ENCODE measurements at places on chromosomes 1 and 21. TPM values are rescaled to one million over a fixed set of nuclear protein-coding genes. Genes with fewer than 3 reads are reported as not detected.

DNA sequence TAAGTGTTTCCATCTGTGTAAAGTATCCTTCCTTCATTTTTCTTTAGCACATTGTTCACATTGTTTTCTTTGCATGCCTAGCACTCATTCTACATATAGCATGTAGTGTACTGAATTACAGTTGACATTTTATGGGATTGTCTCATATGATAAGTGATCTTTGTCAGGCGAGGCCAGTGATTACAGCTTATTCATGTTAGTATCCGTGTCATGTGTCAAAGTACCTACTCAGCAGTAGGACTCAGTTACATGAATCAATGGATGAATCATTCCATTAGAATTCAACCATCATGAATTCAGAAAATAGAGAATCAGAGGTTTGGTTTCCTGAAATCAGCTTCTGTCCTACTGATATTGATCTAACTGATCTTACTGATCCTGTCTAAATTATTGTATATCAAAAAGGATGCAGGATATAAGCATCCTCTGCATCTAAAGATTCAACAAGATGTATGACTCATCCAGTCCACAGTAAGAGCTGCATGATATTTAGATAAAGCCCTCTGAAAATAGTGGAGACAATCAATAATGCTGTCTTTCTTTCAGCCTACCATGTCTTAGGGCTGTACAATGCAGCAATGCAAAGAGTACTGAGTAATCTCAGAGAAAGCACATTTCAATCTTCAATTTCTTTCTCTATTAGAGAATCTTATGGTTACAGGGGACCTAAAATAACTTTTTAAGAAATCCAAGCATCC is 20.7 kb upstream of the HRNR start:
- no peak overlapping the region for H3K27ac ChIP-seq
- no peaks in the 10 kb centered on the region for H3K4me1 ChIP-seq
- no peak overlapping the region for H3K4me3 ChIP-seq
- no peaks in the 10 kb centered on the region for H3K36me3 ChIP-seq
- peaks cover 52% of the 10 kb centered on the region for H3K27me3 ChIP-seq

The LRRN2 gene
- 3.2 TPM for total RNA-seq

The RIPPLY3 gene
- total RNA-seq = not detected

DNA sequence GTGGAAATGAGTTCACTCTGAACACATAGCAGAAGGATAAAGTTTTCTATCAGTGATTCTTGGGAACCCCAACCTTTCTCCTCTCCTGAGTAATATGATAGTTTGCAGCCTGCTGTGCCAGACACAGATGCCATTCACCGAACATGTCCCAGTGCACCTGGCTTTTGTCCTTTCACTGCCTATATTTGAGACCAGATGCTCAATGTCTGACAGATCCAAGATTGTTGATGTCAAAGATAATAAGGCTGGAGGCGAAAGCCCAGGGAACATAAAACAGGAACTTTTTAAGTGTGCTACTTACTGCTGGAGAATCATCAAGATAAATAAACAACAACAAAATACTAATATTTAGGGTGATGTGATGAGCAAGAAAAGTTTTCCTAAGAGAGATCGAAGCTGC is 139.3 kb downstream of the TIAM1 start:
- H3K27me3 ChIP-seq = no peaks in the 10 kb centered on the region
- H3K36me3 ChIP-seq = no peaks in the 10 kb centered on the region
- H3K4me1 ChIP-seq = peaks cover 22% of the 10 kb centered on the region
- H3K4me3 ChIP-seq = no peak overlapping the region
- no peak overlapping the region for H3K27ac ChIP-seq
- no peak for DNase-seq

- DNase-seq = no peak
- no peaks in the 10 kb centered on the region for H3K4me1 ChIP-seq
- H3K4me3 ChIP-seq = no peak overlapping the region
- no peaks in the 10 kb centered on the region for H3K27me3 ChIP-seq
These were observed 28.3 kb upstream of the GORAB start for GRCh38 chr1:170503665-170504064.

The OR2T2 gene
- total RNA-seq = not detected

GRCh38 chr1:8392522-8392921 is 74.6 kb downstream of the SLC45A1 start:
- H3K27me3 ChIP-seq = no peaks in the 10 kb centered on the region
- H3K4me1 ChIP-seq = peaks cover 20% of the 10 kb centered on the region
- H3K36me3 ChIP-seq = no peaks in the 10 kb centered on the region
- no peak for DNase-seq
- no peak overlapping the region for H3K27ac ChIP-seq

GRCh38 chr21:37182222-37182621 is 84.9 kb downstream of the VPS26C start:
- H3K27ac ChIP-seq = no peak overlapping the region
- peaks cover 28% of the 10 kb centered on the region for H3K36me3 ChIP-seq
- no peaks in the 10 kb centered on the region for H3K27me3 ChIP-seq

All from HCT116 (cell line).